Esophagus muscularis mucosa (tissue), 4 donors: ENCODE measurements at places on chromosomes 11 and 22. TPM values are rescaled to one million over a fixed set of nuclear protein-coding genes. Genes with fewer than 3 reads are reported as not detected.

The NTM gene
- 10.4 TPM for total RNA-seq

The OR5A1 gene
- not detected for total RNA-seq

The CSNK2A3 gene
- 1.2 TPM for total RNA-seq

The OSBP2 gene
- total RNA-seq = 2.9 TPM

The MRGPRE gene
- total RNA-seq = not detected

The PARVG gene
- total RNA-seq = 13.5 TPM

The OR51D1 gene
- not detected for total RNA-seq

The PI4KA gene
- total RNA-seq = 72.4 TPM

The SLC16A8 gene
- total RNA-seq = not detected

The CD3E gene
- 0.42 TPM for total RNA-seq

The MCAT gene
- 16.9 TPM for total RNA-seq
